ENCODE measurements at places on chromosomes 7 and 10. TPM values are rescaled to one million over a fixed set of nuclear protein-coding genes. Genes with fewer than 3 reads are reported as not detected.

DNA sequence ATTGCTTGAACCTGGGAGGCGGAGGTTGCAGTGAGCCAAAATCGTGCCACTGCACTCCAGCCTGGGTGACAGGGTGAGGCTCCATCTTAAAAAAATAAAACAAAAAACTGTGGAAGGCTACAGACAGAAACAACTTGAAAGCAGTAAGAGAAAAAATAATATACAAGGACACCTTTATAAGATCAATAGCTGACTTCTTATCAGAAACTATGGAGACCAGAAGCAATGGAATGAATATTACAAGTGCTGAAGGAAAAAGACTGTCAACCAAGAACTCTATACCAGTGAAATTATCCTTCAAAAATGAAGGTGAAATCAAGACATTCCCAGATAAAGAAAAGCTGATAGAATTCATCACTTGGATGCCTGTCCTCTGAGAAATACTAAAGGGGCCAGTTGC lies 49.0 kb downstream of the RBAK start:
- DNase-seq, result no peak

GRCh38 chr10:28997734-28998133 lies 291.1 kb upstream of the LYZL1 start:
- peak; percentile 16 for DNase-seq

GRCh38 chr7:147595042-147595441 lies 995.5 kb upstream of the C7orf33 start:
- DNase-seq, result no peak

DNA sequence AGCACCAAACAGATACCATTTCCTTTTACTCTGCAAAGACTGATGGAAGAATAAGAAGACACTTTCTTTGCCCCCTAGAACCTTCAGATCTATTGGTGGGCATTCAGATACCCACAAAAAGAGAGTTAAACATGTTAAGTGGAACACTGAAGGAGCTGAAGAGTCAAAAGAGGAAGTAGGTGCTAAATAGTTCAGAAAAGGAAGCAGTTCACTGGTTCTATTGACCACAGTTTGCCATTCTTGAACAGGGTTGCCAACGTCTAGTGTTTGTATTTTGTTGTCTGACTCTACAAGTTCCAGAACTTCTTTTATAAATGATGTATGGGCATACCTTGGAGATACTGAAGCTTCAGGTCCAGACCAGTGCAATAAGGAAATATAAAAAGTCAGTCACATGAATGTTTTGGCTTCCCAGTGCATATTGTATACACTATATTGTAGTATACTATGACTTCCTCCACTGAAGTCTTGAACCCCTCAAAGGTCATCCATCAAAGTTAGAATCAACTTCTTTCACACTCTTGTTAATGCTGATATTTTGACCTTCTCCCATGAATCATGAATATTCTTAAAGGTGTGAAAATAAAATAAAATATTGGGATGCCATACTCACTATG lies 47.5 kb upstream of the AGR3 start:
- DNase-seq, result no peak

Gene EBF3
- 0.60 TPM for polyA plus RNA-seq

Gene PLXNA4
- 0.01 TPM for polyA plus RNA-seq

Gene ZNF117
- 2.5 TPM for polyA plus RNA-seq

Gene UBE2D1
- polyA plus RNA-seq, result 9.7 TPM

Data from IMR-90 (cell line).